T-helper 17 cell (primary cell): ENCODE measurements at places on chromosomes 2 and 18.

DNA sequence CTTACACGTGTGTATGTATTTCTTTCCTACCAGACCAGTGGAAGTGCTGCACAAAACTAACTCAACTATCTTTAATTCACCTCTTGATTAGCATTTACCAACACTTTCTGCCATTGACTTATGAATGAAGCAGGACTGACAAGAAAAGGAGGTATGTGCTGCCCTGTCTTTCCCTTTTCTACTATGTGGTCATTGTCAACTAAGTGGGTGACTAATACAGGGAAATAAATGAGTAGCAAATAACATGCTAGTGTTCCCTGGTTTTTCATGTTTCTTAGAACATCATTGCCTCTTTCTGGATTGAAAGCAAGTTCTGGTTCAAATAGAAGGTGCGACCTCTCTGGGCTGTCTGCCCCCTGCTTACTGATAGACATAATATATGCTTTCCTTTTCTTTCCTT is 58.0 kb downstream of the LINC00305 start:
- no peak for DNase-seq

GRCh38 chr2:101820519-101820918 is 123.0 kb downstream of the MAP4K4 start:
- DNase-seq = no peak

- no peak for DNase-seq
These were observed 55.3 kb downstream of the RFTN2 start for GRCh38 chr2:197620133-197620532.

DNA sequence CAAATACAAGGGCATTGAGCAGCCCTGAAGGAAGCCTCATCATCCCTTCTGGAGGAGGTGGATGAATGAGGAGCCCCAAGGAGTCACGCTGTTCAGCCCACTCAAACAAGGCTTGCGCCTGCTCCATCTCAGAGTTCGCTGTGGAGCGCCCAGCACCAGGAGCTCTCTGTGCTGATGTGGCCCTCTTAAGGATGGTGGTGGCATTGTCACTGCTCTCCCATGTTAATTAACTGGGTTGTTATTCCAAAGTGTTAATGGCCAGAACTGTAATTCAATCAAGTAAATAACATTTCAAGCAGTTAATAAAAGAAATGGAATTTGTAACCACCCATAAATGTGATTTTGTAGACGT is 726.0 kb upstream of the RAB6C start:
- DNase-seq = no peak

DNA sequence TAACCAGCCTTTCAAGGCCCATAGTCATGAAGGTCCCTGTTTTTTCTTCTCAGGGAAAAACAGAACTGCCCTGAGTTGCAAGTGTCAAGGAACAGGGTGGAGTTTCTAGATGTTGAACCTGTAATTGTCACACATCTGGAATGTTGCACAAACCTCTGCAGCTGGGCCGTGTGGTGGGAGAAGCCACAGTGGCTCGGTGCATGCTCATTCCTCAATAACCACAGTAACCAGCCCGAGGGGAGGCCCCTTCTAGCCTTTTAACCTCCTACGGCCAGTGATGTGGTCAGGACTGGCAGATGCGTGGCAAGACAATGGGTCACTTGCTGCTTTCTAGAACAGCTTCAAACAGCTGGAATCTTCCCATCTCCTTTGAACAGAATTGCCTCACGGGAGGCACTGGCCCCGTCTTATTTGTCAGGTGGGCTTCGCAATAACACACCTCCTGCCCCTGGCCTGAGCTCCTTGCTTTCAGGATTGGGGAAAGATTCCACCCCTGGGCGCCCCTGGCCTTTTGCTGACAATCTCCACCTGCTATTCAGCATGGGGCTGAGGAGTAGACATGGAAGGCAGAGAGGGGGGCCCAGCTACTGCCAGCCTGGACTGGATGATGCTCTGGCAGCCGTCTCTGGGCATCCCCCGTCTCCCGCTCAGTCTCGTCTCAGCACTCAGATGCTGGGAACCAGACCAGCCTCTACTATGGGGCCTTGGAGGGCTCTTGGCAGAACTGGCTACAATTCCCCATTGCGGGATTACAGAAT is 102.9 kb downstream of the KLHL29 start:
- DNase-seq = no peak

- no peak for DNase-seq
These were observed 22.6 kb upstream of the FZD5 start for GRCh38 chr2:207792244-207792785.

- DNase-seq = no peak
These were observed 104.9 kb upstream of the LHCGR start for GRCh38 chr2:48860380-48860779.

DNA sequence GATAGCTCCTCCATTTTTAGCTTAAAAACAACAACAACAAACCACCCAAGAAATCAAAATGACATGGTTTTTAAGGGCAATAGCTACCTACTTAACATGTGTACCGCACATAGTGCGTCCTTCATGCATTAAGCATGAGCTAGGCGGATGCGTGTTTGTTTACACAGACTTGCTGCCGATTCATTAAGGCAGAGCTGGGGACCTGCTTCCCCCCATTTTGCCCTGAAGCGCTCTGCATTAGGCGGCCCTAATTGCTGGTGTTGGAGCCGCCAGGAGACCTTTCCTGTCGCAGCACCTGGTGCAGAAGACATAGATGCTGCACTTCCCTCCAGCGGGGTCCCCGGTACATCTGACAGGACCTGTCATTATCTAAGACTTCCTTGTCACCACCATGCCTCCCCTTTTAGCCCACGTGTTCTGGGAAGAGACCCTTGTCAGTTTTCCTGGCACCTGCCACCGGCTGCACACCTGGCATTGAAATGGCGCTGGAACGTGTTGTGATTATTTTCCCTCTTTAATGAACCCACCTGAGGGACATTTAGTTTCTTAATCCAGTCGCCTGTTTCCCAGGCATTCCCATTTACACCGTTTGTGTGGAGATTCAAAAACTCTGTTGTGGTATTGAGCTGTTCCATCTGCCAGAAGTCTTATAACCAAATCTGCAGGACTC is 261.1 kb upstream of the RAB12 start:
- no peak for DNase-seq

DNA sequence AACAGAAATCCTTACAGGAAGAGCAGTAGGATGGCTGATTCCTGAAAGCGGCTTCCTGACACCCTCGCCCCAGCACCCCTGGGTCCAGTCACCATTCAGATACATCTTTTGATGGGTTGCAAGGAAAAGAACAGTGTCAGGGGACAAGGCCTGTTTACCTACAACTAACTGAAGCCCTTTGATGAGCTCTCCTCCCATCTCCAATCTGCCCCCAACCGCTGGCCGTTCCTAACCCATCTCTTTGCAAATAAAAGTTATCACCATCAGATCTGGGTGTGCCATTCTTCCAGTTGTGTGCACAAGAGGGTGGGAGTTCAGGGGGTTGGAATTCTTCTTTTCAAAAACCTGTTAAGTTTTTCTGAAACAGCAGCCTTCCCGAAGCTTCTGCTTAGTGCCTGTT is 48.9 kb downstream of the ARL4C start:
- no peak for DNase-seq
